NCI-H1417 treated with DMSO at 0.1 percent for 48 hours (cell line): ENCODE measurements at places on chromosomes 5 and 9.

DNA sequence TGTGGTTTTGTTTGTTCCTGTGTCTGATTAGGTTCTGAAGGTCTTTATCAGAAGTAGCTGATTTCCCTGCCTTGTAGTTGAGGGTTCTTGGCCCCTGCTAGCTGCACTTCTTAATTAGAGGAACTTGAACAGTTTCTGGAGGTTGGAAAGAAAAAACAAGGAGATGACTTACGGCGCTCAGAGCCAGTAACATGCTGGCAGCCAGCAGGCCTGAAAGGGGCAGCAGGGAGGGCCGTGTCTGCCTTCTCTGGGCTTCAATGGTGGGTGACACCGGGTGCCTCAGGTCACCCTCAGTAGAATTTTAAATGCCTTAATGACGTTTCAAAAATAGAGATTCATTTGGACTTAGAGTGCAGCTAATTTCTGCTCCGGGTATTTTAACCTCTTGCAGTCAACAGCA lies 15.8 kb downstream of the UBE2QL1 start:
- no peak for DNase-seq

DNA sequence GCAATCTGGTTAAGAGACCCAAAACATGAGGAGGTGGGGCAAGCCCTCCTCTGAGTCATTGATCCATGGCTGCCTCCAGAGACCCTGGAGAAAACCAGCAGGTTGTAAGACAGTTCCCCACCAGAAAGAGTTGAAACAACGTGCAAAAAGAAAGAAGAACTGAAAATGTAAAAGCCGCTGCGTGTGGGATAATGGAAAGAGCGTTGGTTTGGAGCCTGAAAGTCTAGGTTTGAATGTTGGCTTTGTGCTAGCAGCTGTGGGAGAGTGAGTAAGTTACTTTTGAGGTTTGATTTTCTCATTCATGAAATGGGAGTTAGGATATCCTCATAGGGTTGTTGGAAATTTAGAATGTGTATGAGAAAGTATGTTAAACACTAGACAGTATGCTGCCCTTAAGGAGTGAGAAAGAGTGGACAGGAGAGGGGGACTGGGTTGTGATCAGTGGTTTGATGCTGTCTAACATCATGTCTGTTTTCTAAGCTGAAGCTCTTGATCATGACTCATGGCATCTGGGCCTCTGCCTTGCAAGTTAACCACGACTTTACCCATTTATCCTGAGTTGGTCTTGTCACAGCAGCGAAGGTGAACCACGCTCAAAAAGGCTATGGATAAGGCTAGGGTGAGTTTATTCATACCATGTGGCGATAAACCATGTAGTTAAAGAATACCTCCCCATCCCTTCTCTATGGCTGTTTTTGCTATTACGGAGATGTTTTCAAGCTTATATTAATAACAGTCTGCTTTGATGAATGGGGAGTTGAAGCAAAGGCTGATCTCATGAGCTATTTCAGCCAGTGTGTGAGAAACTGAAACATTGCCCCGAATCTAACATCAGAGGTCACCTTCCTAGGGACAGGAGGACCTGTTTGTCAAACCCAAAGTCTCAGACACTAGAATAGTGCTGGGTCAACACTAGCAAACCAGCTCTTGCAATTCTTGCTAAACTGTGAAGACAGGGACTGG lies 41.3 kb downstream of the ZNF366 start:
- DNase-seq: no peak

- no peak for DNase-seq
Observed at GRCh38 chr5:97112230-97112629, 30.2 kb downstream of the LIX1 start.

DNA sequence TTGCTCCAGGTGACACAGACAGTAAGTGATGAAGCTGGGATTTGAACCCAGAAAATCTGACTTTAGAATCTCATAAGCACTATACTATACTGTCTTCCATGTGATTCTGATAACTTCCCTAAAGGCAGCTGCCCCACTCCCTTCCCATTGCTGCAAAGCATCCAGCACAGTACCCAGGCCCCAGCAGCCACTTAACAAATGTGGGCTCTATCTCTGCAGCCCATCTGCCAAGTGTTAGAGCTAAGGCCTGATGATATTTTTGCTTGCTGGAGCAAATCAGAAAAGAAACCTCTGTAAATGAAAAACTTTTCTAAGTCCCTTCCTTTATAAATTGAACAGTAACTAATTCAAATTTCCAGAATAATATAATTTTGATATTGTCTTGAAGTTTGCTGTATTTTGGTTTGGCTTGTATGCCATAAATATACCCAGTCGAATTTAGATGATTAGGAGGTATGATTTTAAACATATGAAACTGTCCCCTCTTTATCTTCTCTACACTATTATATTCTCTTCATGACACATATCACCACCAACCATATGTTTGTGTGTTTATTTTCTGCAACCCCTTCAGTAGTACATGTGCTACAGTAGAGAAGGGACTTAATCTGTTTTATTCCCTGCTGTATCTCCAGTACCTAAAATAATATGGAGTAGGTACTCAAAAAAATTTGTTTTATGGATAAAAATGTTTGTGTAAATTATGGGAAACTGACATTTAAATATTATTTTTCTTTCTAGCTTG lies 63.8 kb downstream of the SMIM15 start:
- no peak for DNase-seq

DNA sequence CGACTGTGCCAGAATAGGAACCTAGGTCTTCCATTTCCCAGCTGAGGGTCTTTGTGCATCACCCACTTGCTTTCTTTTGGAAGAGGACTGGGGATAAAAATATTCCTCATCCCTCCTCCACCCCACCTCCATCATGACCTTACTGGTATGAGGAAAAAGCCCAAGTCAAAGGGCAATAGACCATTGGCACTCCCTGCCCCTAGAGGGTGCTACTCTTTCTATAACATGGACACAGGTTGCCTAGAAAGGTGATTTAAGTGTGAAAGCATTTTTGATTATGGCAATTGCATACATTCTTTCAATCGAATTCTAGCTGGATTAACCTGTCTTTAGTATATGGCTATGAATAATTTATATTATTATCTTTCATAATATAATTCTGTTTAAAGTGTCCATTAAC lies 22.8 kb upstream of the ZNF618 start:
- DNase-seq: no peak

DNA sequence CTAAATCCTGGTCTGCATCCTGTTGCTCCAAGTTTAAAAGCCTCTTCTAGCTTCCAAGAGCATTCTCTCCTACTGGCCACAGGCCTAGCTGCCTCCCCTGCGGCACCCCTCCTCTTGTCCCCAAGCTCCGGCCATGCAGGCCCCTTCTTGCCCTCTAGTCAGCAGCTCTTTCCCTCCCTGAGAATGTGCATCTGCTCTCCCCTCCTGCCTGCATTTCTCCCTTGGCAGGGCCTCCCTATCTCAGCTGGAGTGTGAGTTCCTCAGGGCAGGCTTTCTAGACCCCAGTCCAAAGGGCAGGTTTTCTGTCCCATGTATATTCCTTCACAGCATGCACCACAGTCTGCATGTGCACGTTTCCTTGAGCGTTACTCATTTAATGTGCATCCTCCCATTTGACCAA lies 24.6 kb upstream of the BARX1 start:
- no peak for DNase-seq
